Amniotic stem cell (primary cell): ENCODE measurements at places on chromosomes 5 and 9.

DNA sequence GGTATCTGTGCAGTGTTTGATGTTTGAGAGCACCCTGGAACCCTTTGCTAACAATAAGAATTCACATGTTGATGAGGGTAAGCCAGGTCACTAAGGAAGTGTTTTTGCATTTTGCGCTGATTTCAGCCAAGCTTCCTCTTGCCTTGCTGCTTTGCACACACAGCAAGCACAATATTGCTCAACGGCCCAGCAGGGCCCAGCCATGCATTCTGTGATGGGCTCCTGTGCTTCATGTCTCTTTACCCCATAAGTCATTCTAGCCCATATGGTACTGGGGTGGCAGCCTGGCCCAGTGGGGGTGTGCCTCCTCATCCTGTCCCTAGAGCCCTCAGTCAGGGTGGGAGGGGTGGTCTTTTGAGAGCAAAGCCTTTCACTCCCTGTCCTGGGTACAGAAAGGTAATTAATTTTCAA lies 481.3 kb downstream of the GADD45G start:
- no peak for DNase-seq

- no peak for DNase-seq
Measured at GRCh38 chr5:38458174-38458573, 98.3 kb downstream of the LIFR start.

GRCh38 chr5:129905473-129906176 lies 1.4 kb downstream of the CHSY3 start:
- DNase-seq: no peak

GRCh38 chr5:87946271-87946670 lies 322.4 kb downstream of the TMEM161B start:
- DNase-seq: no peak

- DNase-seq: no peak
Measured at GRCh38 chr5:72988769-72989168, 32.9 kb downstream of the FCHO2 start.
